ENCODE measurements at places on chromosomes 16 and 17.

DNA sequence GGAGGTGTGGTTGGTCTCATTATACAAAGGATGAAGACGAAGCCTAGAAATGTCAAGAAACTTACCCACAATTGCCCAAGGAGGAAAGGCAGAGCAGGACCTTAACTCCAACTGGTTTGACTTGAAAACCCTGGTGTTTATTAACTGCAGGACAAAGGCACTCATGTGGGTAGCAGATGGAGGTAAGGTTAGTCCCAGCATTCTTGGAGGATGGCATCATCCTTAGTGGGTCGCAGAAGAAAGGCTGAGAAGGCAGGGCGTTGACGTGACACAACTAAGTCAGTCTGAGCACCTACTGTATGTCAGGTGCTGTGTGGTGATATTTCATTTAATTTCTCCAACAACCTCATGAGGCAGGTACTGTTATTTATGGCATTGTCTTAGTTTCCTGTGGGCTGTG, 101.3 kb downstream of the HAPSTR1 start:
- DNase-seq: no peak

DNA sequence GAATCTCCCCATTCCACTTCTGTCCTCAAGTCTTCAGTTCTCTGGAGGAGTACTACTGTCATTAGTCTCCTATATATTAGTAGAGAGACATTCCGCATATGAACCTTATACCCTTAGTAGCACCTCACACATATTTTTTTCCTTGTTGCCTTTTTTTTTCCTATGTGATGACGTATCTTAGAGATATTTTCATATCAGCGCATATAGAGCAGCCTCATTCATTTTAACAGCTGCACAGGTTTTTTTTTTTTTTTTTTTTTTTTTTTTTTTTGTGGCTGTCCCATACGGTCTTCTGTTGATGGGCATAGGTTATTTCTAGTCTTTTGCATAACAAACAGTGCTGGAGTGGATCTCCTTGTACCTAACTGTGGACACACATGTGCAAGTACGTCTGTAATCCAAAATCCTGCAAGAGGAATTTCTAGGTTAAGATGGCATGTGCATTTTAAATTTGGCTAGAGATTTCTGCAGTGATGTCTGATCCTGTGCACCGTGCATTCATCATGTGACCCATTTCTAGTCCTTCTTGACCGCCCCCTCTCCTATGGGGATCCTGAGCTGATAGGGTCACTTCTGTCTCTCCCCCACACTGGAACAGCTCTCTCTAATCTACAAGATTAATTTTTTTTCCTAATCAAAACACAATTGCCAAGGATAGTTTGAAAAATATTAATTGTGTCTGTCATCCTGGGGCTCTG, 64.8 kb downstream of the PRKCB start:
- DNase-seq: no peak

GRCh38 chr16:609316-609715, 19.4 kb downstream of the RAB40C start:
- DNase-seq: no peak

DNA sequence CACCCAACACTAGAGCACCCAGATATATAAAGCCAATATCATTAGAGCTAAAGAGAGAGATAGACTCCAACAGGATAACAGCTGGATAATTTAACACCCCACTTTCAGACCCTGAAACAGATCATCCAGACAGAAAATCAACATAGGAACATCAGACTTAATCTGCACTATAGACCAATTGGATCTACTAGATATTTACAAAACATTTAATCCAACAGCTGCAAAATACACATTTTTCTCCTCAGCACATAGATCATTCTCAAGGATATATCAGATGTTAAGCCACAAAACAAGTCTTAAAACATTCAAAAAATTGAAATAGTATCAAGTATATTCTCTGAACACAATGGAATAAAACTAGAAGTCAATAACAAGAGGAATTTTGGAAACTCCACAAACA, 4.1 kb upstream of the CCL13 start:
- DNase-seq: no peak

DNA sequence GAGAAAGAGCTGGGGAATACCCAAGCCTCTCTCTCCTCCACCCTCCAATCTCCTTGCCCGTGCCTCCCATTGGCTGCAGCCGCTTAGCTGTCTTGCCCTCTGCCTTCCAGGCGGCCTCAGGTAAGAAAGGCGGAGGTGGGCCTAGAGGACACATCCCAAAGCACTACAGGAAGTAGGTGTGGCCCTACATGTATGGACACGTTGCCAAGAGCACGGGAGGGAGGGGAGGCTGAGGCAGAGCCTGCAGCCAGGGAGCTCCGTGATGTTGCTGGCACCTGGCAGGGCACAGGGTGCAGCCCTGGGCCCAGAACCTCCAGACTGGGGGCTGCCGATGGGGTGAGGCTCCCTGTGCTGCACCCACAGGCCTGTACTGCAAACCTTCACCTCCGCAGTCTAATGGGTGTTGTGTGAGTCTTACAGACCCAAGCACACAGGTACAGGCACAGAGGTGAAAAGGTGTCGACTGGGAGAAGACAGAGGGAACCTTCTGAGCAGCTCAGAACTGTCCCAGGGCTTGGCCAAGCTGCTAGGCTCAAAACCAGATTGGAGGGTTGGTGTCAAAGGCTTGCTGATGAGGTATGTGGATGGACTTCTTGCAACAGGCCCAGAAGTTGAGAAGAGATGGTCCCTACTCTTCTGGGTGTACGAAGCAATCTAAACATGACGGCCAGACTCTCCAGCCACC, 23.5 kb upstream of the FOXK2 start:
- DNase-seq: no peak

DNA sequence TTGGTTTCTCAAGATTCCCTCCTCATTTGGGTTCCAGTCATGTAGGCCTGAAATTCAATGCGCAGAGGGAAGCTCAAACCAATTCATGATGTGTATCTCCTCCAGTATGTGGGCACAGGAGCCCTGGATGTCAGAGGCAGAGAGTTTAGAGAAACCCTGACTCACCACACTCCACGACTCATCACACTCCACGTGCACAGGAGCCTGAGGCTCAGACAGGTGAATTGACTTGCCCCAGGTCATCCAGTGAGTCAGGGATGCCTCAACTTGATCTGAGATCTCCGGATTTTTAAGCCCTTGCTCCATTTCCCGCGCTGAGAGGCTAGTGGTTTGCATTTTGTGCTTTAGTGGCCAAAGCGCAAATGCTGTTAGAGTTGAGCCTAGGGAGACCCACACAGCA, 183.9 kb downstream of the HAPSTR1 start:
- no peak for DNase-seq

DNA sequence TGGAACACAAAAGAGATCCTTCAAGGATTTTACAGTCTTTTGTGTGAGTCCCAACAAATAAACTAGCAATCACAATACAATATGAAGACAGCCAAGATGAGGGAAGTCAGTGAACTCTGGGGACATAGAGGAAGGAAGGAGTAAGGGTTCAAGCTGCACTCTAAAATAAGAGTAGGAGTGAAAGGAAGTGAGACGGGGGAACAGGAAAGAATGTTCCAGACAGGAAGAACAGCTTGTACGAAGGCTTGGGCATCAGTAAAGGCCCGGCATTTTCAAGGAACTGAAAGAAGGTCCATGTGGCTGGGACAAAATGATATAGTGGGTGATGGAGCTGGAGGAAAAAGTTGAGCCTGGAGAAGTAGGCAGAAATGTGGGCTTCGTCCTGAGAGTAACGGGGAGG, 4.5 kb downstream of the CCL17 start:
- no peak for DNase-seq

DNA sequence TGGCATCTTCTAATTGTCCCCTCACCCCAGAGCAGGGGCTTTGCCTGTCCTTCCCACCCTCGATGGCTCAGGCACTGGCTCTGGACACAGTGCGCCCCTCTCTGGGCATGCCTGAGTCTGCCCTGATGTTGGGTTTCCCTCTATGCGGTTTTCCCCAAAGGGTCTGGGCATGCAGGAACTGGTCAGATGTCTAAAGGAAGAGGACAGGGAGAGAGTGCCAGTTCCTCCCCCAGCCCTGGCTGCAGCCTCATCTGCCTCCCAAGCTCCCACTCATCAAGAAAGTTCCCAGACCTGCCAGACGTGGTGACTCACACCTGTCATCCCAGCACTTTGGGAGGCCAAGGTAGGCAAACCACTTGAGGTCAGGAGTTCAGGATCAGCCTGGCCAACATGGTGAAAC, 41.3 kb upstream of the PABPN1L start:
- no peak for DNase-seq

DNA sequence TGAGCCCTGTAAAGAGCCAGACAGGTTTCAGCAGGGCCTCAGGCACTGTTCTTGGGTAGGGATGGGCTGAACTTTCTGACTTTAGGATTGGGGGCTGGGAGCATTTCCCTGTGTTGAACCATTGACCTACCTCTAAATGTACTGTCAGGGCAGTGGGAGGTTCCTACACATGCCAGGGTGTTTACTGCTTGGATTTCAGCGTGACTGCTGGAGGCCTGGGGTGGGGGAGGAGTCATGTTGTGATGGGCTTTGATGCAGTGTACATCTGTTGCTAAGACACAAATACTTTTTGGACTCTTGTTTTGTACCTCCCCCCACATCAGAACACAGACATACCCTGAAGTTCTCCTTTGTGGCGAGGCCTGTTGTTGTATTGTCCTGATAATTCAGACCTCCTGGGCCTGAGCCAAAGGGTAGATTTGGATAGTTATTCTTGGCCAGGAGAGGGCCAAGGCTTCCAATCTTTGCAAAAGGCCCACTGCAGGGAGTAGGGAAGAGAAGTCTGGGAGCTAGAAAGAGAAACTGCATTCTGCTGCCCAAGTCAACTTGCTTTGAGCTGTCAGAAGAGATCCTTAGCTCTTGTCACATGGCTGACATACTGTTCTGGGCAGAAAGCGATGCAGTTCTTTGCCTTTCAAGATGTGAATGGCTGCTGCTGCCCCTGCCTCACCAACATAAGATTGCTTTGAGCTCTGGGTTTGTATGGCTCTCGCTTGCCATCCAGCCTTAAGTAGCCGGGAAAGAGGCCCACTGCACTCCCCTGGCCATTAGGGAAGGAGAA, 3.7 kb downstream of the NFE2L1 start:
- no peak for DNase-seq

- no peak for DNase-seq
These were observed 23.7 kb downstream of the LASP1 start for GRCh38 chr17:38893607-38894006.

DNA sequence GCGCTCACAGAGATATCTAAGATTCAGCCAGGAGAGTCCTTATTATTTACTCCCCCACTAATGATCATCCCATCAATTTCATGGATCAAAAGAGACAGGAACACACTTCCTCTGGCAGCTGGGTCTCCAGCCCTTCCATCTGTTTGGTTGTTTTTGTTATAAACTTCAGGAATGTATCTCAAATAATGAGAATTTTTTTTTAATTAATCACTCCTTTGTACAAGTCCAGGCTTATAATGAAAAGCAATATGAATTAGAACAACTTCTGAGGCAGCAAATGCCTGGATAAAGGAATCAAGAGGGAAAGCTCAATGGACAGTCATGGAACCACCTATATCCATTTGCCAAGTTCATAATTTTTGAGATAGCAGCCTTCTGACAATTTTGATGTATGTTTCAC, 73.4 kb downstream of the HS3ST3B1 start:
- DNase-seq: no peak

- DNase-seq: no peak
These were observed 2.1 kb downstream of the MGAT5B start for GRCh38 chr17:76870377-76870714.

- DNase-seq: no peak
These were observed 16.4 kb upstream of the HS3ST2 start for GRCh38 chr16:22797551-22797950.

DNA sequence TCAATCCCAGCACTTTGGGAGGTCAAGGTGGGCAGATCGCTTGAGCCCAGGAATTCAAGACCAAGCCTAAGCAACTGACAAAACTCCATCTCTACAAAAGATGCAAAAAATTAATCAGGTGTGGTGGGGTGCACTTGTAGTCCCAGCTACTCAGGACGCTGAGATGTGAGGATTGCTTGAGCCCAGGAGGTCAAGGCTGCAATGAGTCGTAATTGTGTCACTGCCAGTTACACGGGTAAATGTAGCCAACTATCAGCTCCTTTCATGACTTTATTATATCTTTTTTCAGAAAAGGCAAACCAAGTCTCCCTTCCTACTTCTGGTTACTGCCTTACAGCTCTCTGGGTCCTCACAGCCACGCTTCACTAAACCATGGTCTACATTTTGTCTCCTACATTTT, 4.0 kb downstream of the SDF2 start:
- no peak for DNase-seq

DNA sequence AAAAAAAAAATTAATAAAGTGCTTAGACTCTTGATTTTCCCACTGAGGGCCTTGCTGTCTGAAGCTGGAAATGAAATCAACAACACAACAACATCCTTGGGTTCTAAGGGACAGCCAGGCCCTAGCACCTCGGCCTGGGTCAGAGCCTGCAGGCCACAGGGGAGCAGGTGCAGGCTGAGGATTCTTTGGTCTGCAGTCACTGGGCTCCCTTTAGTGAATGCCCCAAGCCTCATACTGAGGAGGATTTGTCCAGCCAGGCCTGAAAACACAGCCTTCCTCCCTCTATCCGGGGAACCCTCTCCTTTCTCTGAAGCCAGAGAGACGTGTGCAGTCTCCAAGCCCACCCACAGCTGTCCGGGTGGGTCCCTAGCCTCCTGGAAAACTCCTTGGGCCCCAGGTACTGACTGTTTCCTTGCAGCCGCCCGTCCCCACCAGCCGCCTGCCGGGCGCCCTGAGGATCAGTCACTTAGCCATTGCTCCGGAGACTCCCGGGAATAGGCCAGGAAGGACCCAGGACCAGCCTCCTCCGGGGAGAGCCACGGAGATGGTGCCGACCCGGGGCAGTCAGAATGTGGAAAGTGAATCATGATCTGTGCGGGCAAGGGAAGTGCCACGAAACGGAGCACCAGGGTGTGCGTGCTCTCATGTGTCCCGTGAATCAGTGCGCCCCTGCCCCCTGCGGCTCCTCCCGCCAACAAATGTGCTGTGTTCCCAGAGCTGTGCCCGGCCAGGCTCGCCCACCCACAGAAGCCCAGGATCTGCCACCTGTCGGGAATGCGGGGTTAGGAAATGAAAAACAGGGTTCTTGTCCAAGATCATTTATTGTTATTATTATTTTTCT, 91.0 kb downstream of the RTN4RL1 start:
- no peak for DNase-seq

- DNase-seq: no peak
These were observed 32.1 kb downstream of the DNAH17 start for GRCh38 chr17:78544881-78545755.

- DNase-seq: no peak
These were observed 196.5 kb downstream of the TANC2 start for GRCh38 chr17:63162406-63163157.

DNA sequence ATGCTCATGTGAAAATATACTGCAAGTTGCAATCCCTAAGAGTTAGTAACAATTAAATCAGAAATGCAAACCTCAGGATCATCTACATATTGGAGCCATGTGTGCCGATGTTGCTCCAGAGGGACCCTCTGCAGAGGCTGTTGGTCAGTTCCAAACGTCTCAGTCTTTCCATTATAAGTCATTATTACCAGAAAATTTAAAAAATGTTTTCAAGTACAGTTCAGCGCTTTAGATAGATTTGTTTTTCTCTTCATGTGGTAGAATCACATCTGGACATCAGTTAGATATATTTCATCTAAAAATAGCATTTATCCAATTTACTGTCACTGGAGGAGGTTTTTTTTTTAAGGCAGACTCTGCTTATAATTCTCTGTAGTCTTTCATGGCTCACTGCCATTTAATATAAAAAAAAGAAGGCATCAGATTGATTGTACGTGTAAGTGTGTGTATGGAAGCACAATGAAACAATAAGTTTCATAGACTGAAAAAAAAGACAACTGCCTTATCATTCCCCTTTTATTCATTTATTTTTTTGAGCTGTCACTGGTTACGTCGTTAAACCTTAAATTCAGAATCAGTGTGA, 46.1 kb upstream of the MARCHF10 start:
- no peak for DNase-seq

GRCh38 chr17:74542166-74542565, 3.7 kb downstream of the CD300C start:
- DNase-seq: no peak

All from cortex of kidney (tissue), 1 donor.